ENCODE measurements at places on chromosomes 7 and 10.

DNA sequence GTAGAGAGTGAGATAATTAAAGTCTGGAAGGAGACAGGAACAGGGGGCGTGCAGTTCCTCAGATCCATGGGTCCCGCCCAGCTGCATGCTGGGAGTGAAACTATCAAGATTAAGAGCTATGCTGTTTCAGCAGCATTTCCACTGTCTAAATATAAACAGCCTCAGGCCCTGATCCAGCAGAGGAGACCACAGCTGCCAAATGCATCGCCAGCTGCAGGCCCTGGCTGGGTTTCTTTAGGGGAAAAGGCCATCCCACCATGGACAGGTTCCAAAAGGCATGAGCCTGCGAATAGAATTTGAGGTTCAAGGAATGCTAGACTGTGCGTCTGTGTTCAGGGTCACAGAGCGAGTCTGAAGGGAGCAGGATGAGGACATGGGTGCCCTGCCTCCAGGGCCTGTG, 411.4 kb downstream of the PAXIP1 start:
- DNase-seq: no peak

- DNase-seq: no peak
These were observed 30.6 kb upstream of the RHOBTB1 start for GRCh38 chr10:60974463-60975149.

GRCh38 chr7:142918901-142919300, 14.6 kb downstream of the TRPV5 start:
- DNase-seq: no peak

GRCh38 chr7:110762546-110763225, 328.2 kb upstream of the LRRN3 start:
- no peak for DNase-seq

DNA sequence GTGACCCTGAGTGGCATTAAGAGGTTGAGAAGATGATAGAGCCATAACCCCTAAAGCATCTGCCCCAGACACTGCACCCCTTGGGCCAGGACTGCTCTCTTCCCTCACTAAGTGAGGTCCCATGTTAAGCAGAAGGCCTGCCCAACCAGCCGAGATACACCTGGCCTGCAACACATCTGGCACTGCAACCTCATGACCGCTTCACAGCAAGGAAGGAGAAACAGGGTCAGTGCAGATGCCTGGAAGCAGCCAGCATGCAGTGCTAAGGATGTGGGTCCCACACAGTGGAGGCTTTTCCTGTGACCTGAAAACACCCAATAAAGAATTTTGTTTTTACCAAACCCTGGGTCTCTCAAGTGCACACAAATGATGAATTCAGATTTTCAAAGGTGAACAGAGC, 7.4 kb downstream of the NOD1 start:
- no peak for DNase-seq

DNA sequence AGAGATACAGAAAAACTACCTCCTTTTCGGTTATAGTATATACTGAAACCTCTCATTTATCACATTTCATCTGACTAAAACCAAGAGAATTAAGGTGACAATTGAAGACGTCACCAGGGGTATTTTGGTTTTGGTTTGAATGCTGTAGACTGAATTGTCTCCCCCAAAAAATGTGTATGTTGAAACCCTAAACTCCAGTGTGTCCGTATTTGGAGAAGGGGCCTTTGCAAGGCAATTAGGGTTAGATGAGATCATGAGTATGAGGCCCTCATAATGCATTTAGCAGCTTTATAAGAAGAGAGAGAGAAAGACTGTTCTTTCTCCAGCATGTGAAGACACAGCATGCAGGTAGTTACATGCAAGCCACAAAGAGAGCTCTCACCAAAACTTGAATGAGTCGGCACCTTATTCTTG, 59.5 kb downstream of the CACNA2D1 start:
- DNase-seq: no peak

DNA sequence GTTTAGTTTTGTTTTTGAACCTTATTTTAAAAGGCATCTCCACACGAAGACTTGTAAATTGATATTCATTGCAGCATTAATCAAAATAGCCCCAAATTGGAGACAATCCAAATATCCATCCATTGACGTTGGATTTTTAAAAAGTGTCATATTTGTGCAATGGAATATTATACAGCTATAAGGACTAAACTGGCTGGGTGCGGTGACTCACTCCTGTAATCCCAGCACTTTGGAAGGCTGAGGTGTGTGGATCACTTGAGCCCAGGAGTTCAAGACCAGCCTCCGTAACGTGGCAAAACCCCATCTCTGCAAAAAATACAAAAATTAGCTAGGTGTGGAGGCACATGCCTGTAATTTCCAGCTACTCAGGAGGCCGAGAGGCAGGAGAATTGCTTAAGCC, 35.1 kb downstream of the XRCC2 start:
- no peak for DNase-seq

DNA sequence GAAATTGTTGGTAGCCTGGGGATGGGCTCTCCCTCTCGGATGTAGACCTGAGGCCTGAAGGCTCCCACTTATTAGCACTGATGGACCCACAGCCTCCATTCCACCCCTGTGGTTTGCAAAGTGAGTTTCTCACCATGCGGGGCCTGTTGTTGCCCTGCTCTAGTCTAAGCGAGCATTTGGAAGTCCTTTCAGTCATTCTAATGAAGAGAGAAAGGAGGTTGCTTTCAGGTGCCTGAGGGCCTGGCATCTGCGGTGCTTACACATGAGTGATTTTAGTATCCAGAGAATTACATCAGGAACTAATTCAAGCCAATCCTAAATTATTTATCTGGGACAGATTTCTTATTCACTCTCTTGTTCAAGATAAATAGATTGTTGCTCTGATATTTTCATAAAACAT, 61.6 kb downstream of the NAMPT start:
- DNase-seq: no peak

DNA sequence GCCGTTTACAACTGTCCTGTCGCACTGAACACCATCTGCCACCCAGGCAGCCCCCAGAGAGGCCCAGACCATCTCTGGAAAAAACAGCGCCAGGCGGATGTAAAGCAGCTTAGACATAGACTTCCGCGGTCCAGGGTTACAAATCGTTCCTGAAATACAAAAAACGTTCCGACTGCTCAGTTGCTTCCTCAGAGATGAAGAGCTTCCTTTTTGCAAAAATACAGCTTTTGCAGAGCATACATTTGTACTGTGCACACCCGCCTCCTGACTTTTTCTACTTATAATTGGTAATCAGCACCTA, 11.4 kb downstream of the DAGLB start:
- peak; percentile 50 for DNase-seq

DNA sequence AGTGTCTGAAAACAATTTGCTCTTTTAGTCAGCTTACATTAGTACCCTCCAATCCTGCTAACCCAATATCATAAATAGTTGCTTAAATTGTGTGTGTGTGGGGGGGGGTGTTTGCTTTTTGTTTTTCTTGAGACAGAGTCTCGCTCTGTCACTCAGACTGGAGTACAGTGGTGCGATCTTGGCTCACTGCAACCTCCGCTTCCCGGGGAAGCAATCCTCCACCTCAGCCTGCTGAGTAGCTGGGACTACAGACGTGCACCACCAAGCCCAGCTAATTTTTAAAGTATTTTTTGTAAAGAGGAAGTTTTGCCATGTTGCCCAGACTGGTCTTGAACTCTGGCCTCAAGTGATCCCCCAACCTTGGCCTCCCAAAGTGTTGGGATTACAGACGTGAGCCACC, 73.5 kb upstream of the PDLIM1 start:
- DNase-seq: no peak

GRCh38 chr7:85644272-85644671, 457.4 kb upstream of the SEMA3D start:
- DNase-seq: no peak

GRCh38 chr10:93915598-93915997, 21.8 kb downstream of the SLC35G1 start:
- no peak for DNase-seq

GRCh38 chr10:32055478-32056135, 618 bp downstream of the KIF5B start:
- DNase-seq: peak; percentile 66

GRCh38 chr10:103197174-103197573, 4.1 kb upstream of the NT5C2 start:
- DNase-seq: peak; percentile 38

DNA sequence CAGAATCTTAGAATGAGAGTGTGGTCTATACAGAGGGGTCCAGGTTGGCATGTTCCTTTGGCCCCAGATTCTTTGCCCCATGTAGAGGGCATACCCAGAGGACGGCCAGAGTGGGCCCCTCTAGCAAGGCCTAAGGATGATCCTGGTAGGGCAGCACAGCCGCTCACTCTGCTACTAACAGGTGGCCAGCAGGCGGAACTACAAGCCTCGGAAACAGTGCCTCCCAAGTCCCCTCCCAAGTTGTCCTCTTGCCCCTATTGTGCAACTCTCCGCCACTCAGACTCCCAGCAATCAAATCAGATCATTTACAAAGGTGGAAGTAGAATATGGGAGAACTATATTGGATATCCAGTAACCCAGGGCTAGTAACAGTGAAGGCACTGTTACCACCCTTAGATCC, 107.4 kb downstream of the STRA8 start:
- DNase-seq: no peak

GRCh38 chr7:138890499-138891445, 90.4 kb downstream of the KIAA1549 start:
- DNase-seq: no peak

GRCh38 chr10:94680544-94680943, 3.0 kb upstream of the CYP2C18 start:
- no peak for DNase-seq

DNA sequence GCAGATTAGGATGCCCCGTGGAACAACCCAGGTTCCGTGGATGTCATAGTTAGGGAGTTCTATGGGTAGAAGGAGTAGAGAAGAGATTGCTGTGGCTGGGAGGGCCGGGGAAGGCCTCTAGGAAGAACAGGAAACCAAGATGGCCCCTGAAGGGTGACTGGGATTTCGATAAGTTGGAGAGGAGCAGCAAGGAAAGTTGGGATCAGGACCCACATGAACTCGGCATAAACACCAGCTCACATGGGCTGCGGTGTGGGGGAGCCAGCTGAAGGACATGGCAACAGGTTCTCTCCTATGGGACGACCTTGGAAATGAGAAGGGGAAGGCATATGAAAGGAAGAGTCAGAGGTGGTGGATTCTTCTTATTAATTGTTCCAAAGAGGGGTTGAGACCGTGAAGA, 333.7 kb upstream of the SHH start:
- DNase-seq: no peak

GRCh38 chr10:80410578-80411145, 2.3 kb downstream of the PRXL2A start:
- DNase-seq: no peak

GRCh38 chr10:49735848-49736563, 26.1 kb downstream of the OGDHL start:
- no peak for DNase-seq

- no peak for DNase-seq
These were observed 93.6 kb upstream of the COL1A2 start for GRCh38 chr7:94301024-94301586.

DNA sequence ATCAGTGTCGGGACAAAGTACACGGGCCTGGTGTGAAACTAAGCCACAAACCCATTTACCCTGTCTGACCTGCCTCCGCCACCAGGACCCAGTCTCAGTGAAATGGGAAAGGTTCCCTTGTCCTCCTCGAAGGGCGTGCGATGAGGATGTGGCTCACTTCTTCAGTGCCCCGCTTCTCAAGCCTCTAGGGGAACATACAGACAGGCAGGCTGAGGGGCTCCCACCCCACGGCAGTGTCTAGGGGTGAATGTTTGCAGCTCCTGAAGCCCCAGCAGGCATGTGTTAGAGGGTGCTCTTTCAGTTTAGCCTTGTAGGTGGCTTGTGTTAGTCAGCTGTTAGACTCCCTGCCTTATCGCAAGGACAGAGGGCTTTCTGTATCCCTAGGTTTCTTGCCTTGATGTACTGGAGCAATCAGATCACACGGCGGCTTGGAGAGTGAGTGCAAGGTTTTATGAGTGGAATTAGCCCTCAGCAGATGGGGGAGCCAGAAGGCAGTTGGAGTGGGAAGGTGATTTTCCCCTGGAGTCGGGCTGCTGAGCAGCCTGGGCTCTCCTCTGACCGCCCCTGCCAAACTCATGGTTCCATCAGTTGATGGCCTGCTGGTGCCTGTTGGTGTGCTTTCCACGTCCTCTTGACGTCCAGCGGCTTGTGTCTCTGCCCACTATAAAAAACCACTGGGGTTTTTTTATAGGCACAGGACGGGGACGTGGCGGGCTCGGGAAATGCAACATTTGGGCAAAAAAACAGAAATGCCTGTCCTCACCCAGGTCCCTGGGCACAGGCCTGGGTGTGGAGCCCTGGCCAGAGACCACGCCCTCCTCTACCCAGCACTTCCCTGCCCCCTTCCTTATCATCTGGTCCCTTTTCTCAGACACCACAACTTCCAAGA, 759 bp downstream of the NUDT1 start:
- peak; percentile 47 for DNase-seq

GRCh38 chr7:159068488-159068811, 76.2 kb downstream of the VIPR2 start:
- no peak for DNase-seq

- no peak for DNase-seq
These were observed 4.6 kb downstream of the LFNG start for GRCh38 chr7:2523941-2524807.

DNA sequence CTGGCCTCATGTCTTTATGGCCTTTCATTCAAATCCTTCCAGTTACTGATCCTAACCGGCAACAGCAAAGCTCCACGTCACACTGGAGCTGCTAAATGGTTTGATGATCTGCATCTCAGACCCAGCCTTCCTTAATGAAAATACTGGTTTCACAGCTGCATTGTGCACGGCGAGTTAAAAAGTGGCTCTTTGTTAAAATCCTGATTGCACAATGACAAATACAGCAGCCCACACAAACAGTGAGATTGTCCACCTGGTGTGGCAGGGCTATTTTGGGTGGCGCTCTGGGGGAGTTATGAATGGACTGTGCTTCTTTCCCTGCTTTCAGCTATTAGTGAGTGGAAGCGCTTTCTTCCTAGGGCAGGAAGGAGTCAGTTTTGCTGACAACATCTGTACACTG, 63.4 kb upstream of the C1QL3 start:
- DNase-seq: no peak

GRCh38 chr10:5858811-5859210, 30.9 kb downstream of the ANKRD16 start:
- no peak for DNase-seq
